ENCODE measurements at places on chromosomes 2 and 18. TPM values are rescaled to one million over a fixed set of nuclear protein-coding genes. Genes with fewer than 3 reads are reported as not detected.

DNA sequence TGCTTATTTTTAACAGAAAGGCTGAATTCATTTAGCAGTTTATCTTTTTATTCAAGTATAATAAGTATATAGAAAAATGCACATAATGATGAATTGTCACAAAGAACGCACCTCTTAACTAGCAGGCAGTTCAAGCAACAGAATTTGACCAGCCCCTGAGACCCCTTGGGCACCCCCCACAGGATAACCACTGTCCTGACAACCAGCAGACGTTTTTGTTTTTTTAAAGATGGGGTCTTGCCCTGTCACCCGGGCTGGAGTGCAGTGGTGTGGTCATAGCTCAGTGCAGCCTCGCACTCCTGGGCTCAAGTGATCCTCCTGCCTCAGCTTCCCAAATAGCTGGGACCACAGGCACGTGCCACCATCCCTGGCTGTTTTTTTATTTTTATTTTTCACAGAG is 14.0 kb downstream of the PRELID3A start:
- DNase-seq: no peak

- no peak for DNase-seq
Observed at GRCh38 chr2:27164960-27165763, 16.4 kb downstream of the TCF23 start.

Gene PCARE
- not detected for total RNA-seq

GRCh38 chr18:45771587-45772480 is 47.9 kb downstream of the SLC14A1 start:
- DNase-seq: no peak

DNA sequence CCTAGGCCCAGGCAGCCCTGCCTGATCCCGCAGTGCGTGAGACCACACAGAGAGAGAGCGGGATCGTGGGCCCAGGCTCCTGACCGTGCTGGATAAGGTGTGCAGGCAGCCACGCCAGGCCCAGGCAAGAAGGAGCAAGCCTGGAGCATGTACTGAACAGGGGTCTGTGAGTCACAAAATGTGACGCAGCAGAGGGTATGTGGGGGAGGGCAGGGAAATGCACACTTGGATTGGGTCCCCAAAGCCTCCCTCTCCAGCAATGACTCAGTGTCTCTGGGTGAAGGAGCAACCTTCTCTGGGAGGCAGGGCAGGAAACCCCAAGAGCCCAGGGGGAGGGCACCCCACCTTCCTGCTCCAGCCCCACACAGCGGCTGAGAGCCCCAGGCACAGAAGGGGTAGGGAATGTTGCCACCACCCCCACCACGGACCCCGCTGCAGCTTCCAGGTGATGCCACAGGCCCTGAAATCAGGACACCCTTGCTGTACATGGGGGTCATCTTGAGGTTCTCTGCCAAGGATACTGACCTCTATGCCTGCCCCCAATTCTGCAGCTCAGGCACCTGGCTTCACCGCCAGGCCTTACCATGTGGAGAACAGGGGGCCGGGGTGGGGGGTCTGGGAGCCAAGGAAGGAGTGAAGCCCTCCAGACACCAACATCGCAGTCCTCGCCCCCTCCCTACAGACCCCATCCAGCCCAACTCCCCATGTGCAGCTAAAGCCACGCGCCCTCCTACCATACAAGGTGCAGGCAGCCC is 1.3 kb upstream of the GPC1 start:
- DNase-seq: no peak

DNA sequence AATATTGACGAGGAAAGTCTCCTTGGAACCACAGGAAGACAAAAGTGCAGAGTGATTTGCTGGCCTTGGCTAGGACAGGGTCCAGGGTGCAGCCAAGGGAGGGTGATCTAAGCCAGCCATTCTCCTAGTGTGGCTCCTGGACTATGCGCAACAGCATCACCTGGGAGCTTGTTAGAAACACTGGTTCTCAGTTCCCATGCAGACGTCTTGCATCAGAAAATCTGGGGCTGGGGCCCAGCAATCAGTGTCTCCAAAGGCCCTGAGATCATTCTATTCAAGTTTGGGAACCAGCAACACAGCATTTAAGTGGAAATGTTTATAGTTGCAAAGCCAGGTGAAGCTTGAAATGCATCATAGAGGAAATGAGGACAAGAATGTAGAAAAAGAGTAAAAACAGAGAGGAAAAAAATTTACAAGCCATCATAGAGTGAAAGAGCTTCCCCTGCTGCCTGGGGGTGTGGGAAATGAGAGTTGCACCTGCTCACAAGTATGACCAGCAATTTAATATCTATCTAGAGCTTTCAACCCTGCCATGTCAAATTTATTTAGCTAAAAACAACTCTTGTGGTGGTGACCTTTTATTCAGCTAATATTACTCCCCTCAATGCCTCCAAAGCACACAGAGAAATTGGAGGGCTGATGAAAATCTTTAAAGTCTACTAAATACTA is 54.4 kb upstream of the SEC11C start:
- no peak for DNase-seq

DNA sequence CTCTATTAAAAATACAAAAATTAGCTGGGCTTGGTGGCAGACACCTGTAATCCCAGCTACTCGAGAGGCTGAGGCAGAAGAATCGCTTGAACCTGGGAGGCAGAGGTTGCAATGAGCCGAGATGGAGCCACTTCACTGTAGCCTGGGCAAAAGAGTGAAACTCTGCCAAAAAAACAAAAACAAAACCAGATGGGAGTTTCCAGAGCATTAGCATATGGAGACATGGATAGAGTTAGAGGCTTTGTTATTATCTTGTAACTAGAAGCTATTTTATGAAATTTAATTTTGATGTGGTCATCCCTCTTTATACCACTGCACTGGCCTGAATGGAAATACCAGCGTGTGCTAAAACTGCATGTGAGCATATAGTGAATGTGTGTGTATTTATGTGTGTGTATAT is 58.9 kb downstream of the TRAPPC8 start:
- DNase-seq: no peak

GRCh38 chr2:241352227-241352626 is 3.9 kb upstream of the FARP2 start:
- no peak for DNase-seq

All from activated CD4-positive, alpha-beta T cell treated with anti-CD3 and anti-CD28 coated beads, Interleukin-2, amount 10 ng/mL, durations not matched to agents 7 days and 5 days (primary cell).